ENCODE measurements at places on chromosomes 4 and X. TPM values are rescaled to one million over a fixed set of nuclear protein-coding genes. Genes with fewer than 3 reads are reported as not detected.

PITX2 gene
- 33.7 TPM for total RNA-seq

HSPA4L gene
- 3.7 TPM for total RNA-seq

DNA sequence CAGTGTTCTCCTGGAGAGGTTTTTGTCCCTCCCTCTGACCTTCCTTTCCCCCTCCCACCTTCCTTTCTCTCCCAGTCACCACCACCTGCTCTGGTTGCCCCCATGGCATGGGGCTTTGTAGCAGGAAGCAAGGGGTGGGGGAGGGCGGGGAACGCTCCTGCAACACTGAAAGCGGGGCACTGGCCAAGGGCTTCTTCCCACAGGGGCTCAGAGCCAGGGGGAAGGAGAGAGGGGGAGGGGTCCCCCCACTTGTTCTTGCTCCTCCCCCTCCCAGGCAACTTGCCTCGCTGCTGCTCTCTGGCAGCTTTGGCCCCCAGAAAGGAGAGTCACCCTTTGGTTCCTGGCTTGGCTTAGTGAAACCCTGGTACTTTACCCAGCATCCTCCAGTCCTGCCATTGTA, 48.4 kb downstream of the BCORL1 start:
- DNase-seq = no peak

DNA sequence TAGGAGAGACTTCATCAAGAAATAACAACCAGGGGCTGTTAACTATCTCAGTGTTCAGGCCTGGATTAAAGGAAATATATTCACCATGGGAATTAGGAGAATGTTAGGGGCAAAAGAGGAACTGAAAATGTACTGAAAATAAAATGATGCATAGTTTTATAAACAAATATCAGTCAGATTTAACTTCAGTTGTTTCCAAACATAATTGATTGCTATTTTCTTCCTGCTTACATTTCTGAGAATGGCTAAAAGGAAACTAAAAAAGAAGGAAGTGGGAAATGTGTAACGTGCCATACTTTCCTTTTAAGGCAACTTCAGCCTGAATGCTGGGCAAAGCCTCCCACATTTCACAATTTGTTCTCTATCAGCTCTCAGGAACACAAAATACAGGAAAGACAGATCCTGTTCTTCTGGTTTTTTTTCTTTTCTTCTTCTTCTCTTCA, 178.1 kb downstream of the MAML3 start:
- DNase-seq = no peak

DNA sequence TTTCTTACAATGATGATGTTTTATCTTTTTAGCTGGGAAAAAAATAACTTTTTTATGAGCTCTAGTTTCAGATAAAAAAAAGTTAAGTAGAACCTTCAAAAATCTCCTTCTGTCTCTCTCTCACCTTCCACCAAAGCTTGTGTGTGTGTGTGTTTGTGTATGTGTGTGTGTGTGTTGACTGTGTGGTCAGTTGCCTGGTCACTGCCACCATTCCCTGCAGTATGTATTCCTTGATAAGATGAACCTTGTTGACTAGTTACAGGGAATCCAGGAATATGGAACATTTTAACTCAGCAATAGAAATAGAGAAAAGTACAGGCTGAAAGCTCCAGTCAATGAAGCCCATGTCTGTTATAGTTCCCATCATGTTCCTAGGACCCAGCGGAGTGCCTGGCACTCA, 143.5 kb downstream of the CORIN start:
- DNase-seq = no peak

GRCh38 chr4:158316264-158316663, 106.0 kb downstream of the TMEM144 start:
- DNase-seq = no peak

- DNase-seq = no peak
Measured at GRCh38 chr4:74206088-74206825, 48.3 kb downstream of the MTHFD2L start.

DNA sequence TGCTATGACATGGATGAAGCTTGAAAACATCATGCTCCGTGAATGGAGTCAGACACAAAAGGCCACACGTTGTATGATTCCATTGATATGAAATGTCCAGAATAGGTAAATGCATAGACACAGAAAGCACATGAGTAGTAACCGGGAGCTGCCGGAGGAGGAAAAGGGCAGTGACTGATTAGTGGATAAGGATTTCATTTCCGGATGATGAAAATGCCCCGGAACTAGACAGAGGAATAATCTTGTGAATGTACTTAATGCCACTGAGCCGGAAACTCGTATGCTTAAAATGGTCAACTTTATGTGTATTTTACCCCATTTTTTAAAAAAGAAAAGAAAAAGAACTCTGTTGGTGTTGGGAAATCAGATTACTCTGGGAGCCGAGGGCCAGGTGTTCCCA, 112.7 kb upstream of the FAM9B start:
- DNase-seq = no peak

DNA sequence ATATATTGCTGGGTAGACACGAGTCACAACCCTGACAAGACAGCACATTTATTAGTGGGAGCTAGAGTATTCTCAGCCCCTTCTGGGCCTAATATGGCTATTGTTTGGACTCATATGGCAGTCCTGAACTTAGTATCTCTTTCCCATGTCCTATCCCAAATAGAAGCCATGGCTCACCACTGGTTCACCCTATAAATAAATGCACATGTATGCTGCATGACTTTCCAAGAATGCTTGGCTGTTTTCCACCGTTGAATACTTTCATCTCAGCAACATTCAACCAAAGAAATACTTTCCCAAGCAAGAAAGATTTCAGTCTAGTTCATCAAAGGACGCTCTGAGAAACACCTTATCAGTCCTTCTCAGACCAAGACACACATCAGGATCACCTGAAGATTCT, 36.7 kb downstream of the SMPX start:
- DNase-seq = no peak

- no peak for DNase-seq
Measured at GRCh38 chr4:8316251-8316771, 46.8 kb downstream of the HTRA3 start.

DNA sequence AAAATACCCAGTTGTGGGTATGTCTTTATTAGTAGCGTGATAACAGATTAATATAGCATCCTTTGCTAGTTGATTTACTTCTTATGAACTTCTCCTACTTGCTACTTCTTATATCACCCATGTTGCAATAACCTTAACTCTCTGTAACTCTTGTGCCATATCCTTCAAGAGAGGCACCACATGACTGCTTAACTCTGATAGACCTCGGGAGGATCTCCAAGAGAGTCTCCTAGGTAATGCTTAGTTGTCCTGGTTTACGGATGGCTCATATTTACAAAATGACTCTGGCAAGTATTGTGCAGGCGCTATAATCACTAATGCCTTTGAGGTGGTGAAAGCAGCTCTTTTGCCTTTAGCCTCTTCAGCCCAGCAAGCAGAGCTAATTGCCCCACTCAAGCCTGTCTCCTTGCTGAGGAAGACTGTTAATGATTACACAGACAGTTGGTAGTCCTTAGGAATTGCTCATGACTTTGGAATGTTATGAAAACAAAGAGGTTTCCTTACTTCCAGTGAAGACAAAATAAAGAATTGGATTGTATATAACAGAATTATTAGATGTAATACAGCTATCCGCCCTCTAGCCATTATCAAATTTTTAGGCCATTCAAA, 1305.8 kb downstream of the PCDH7 start:
- peak; percentile 35 for DNase-seq

Data from transverse colon (tissue), 4 donors.